ENCODE measurements at places on chromosomes 16 and 17. TPM values are rescaled to one million over a fixed set of nuclear protein-coding genes. Genes with fewer than 3 reads are reported as not detected.
A peak's percentile ranks its signal among the peaks of the same experiment; 100 is the strongest.

DNA sequence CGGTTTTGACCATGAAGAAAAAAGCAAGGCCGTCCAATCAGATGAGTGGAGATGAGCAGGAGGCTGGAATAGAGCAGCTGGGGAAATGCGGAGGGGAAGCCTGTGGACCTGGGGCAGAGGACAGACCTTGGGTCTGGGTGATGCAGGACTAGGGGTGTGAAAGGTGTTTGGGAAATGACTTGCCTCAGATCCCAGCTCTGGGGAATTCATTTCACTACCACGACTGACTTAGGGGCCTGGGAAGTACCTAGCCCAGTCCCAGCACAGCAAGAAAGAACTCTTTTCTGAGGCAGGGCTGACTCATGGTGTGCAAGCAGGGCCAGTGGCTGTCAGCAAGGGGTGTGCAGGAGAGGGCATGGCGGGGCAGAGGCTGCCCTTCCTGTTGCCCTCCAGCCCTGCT lies 14.8 kb downstream of the DNAI2 start:
- DNase-seq: peak; percentile 74

GRCh38 chr16:23013484-23013883 lies 135.8 kb downstream of the USP31 start:
- no peak for DNase-seq

GRCh38 chr16:85982563-85982939 lies 83.6 kb downstream of the IRF8 start:
- DNase-seq: no peak

DNA sequence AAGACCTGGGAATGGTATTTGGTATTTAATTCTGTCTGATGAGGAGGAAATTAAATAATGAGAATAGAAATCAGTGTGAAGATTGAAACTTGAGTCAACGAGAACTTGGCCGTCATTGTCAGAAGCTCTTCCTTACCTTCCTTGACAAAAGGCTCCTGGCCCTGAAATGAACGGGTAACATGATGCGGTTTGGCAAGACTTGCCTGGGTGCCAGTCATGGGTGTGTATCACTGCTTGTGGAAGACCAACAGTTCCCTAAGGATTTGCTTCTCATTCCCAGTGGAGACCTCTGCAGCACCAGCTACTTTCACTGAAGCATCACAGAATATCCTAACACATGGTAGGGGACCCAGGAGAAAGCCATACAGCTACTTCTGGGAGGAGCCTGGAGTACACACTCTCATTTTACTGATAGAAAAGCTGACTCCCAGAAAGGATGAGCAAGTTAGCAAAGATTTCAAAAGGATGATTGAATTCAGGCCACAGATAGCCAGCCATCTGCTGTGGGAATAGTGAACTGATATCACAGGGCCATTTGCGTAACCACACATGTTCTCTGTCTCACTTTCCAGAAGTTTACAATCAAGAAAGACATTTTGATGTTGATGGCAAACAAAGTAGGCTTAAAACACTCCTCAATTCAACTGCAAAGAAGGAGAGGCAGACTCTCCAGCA lies 258.1 kb upstream of the SALL1 start:
- peak; percentile 15 for DNase-seq

DNA sequence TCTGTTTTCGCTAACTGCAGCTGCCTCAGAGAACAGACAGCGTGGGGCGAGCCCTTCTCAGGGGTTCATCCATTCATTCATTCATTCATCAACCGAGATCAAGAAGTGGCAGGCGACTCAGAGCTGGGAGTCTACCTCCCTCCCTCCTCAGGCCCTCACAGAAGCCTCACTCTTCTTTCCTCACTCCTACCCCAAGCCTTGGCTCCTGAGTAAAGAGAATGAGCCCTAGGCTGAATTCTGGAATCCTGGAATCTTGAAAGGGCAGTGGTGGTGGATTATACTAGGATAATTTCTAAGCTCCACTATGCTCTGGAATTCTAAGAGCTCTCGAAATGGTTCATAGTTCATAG lies 2.3 kb upstream of the DLX3 start:
- no peak for DNase-seq

GRCh38 chr17:47276868-47277267 lies 23.2 kb downstream of the ITGB3 start:
- DNase-seq: peak; percentile 70

- DNase-seq: no peak
Measured at GRCh38 chr17:2191227-2191626, 112.4 kb downstream of the SMG6 start.

GRCh38 chr17:29005936-29006511 lies at the start of gene SEZ6:
Gene SEZ6, minus strand, starts transcription at chr17:29006033. Its CDS starts 164 bp downstream, at chr17:29005869.
- peak; percentile 47 for DNase-seq

DNA sequence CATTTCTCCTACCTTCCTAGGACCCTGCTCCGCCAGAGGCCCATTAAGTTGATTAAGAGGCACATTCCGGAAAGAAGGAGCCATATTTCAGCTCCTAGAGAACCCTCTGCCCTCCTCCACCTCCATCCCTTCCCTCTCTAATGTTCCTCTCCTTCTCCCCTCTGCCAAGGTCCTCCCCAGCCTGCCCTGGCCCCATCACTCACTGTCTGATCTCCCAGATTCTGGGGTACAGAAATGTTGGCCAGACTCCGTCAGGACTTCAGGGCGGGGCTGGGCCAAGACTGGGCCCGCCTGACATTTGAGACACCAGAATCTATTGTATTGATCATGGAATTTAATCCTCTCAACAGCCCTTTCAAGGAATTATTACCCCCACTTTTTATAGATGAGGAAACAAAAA lies 136.1 kb downstream of the TMEM132E start:
- DNase-seq: no peak

DNA sequence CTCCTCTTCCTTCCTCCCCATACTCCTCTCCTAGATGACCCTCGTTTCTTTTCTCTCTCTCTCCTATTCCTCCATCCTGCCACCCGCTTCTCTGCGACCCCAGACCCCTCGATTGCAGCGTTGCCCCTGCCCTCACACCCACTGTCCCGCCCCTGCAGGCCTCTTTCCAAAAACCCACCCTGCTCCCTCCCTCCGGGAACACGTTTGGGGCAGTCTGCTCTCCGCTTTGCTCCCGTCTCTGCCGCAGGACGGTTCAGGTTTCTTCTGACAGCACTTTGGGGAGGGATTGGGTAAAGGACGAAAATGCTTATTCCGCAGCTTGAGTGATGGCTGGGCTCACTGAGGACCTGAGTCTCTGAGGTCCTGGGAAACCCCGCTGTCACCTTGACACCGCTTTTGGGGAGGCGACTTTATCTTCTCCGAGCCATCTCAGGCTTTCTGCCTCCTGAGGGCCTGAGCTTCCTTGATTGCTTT lies 690 bp downstream of the NDE1 start:
- peak; percentile 30 for DNase-seq

- DNase-seq: peak; percentile 16
Measured at GRCh38 chr16:51919736-51920135, 627.2 kb downstream of the TOX3 start.

- DNase-seq: no peak
Measured at GRCh38 chr16:77085981-77086380, 105.0 kb upstream of the MON1B start.

DNA sequence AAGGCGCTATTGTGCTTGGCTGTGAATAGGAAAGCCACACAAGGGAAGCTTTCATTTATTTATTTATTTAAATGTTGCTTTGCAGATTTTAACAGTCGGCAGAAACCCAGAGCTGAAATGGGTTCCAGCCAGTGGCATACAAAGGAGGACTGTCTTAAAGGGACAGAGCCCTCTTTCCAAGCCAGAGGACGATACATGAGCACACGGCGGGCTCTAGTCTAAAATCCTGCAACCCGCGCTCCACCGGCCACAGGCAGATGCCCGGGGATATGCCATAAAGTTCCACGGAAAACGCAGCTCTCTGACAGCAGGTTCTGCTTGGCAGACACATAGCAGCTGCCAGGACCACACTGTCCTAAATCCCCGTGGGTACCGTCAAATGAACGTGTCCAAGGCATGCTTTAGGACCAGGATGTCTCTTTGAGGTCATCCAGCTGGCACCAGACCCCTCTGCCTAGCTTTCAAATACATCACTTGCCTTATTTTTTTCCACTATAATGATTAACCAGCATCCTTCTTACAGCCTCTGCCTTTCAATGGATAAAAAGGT lies 64.6 kb downstream of the CYTH1 start:
- DNase-seq: peak; percentile 32

DNA sequence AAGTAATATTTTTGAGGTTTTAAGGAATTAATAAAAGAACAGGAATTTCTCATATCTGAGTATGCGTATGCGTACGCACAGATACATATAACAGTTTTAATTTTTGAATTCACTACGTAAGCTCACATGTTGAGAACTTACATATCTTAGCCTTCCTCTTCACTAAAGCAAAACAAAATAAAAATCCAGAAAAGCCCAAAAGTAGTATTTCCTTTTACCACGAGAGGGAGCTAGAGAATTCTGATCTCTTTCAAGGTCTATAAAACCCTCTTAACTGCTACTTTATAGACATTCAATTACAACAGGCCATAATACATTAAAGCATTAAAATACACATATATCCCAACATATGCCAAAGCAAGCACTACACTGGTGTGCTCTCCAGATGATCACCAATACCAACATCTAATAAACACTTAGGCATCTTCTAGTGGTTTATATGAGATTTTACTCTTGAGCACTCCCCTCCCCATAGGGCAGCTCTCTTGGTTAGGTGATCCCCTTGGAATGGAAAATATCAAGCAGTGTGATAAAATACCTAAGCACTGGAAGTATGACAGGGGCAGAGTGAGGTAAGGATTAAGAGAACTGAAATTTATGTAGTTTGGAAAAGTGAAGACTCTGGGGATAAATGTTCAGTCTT lies 94.0 kb downstream of the SKAP1 start:
- DNase-seq: peak; percentile 53

GRCh38 chr17:78787444-78787843 lies 5.4 kb upstream of the CYTH1 start:
- peak; percentile 93 for DNase-seq

- DNase-seq: no peak
Measured at GRCh38 chr17:77811521-77811920, 147.0 kb upstream of the TNRC6C start.

DNA sequence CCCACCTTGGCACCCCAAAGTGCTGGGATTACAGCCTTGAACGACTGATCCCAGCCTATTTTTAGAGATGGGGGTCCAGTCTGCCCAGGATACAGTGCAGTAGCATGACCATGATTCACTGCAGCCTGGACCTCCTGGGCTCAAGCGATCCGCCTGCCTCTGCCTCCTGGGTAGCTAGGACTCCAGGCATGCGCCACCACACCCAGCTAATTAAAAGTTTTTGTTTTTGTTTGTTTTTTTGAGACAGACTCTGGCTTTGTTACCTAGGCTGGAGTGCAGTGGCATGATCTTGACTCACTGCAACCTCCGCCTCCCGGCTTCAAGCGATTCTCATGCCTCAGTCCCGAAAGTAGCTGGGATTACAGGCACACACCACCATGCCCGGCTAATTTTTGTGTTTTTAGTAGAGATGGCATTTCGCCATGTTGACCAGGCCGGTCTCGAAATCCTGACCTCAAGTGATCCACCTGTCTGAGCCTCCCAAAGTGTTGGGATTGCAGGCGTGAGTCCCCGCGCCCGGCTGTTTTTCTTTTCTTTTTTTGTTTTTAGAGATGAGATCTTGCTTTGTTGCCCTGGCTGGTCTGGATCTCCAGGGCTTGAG lies 2.3 kb upstream of the PAFAH1B1 start:
- no peak for DNase-seq

- no peak for DNase-seq
Measured at GRCh38 chr17:41467561-41467960, 375 bp upstream of the KRT32 start.

DNA sequence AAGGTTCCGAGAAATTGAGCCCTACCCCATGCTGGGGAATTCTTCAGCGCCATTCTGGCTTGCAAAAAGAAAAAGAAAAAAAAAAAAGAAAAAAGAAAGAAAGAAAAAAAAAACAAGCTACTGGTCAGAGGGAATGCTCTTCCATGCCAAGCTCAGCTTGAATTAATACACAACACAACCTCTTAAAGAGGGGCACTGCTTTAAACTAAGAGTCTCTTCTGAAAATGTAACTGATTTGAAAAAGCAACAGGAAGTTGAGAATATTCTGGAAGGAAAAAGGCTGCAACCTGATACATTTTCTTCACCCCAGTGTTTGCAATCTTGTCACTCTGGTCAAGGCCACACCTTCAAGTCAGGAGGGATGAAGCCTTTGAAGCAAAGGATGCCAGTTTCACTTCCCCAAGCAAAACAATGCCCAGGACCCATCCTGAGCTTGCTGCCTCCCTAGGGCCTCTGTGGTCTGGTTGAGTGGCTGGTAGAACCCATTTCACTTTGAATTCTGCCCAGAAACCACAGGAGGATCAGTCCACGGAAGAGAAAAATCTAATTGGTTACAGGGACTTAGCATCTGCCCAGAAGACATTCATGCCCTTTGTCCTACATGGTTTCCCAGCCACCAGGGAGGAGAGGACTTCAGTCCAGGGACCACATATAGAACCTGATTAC lies 389.7 kb downstream of the SOX9 start:
- no peak for DNase-seq

- no peak for DNase-seq
Measured at GRCh38 chr16:11478431-11479119, 108.1 kb downstream of the LITAF start.

GRCh38 chr17:17782523-17783115 lies 54.2 kb downstream of the SREBF1 start:
- no peak for DNase-seq

GRCh38 chr17:19569785-19570543 lies 36.3 kb downstream of the SLC47A1 start:
- DNase-seq: no peak

DNA sequence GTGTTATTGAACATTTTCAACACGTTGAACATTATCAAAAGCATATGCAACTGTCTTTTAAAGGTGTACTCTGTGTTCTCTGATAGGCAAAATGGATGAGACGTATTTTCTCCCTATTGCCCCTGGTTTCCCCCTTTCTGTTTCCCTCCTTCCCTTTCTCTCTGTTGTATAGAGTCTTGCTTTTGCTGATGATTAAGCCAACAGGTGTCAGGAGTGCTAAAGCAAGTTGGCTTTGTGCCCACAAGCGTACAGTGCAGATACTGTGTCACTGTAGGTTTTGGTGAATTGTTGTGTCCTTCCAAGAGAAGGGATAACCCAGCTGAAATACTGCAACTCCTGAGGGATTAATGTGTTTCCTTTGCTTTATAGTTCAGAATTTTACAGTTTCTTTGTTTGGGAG lies 74.4 kb downstream of the COX10 start:
- peak; percentile 8 for DNase-seq

- DNase-seq: peak; percentile 38
Measured at GRCh38 chr17:4110152-4110551, 32.7 kb downstream of the ZZEF1 start.

GRCh38 chr17:44687756-44688155 lies 1.8 kb downstream of the CCDC43 start:
- DNase-seq: no peak

- DNase-seq: peak; percentile 51
Measured at GRCh38 chr17:72122765-72123529, 2.1 kb downstream of the SOX9 start.

NPIPB4 gene
- total RNA-seq: 42.2 TPM

SHISA6 gene
- not detected for total RNA-seq

NPIPA2 gene
- total RNA-seq: 0.67 TPM

RNF112 gene
- total RNA-seq: not detected

OTOP2 gene
- not detected for total RNA-seq

SLC2A4 gene
- total RNA-seq: not detected

PRAC1 gene
- not detected for total RNA-seq

SLC5A11 gene
- total RNA-seq: not detected

ASB16 gene
- total RNA-seq: not detected

SECTM1 gene
- total RNA-seq: 1.8 TPM
